Activated T-cell treated with anti-CD3 and anti-CD28 coated beads, Interleukin-2, amount 50 U/mL, for 24 hours (primary cell): ENCODE measurements at places on chromosomes 3 and 15.
A peak's percentile ranks its signal among the peaks of the same experiment; 100 is the strongest.

DNA sequence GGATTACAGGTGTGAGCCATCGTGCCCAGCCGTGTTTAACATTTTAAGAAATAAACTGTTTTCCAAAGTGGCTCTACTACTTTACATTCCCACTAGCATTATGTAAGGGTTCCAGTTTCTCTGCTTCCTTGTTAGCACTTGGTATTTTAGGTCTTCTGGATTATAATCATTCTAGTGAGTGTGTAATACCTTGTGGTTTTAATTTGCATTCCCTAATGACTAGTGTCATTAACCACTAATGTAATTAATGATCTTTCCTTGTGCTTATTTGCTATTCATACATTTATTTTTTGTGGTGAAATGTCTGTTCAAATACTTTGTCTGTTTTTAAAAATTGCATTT lies 30.7 kb downstream of the ARIH2 start:
- no peak for DNase-seq

GRCh38 chr15:100939791-100940190 lies 20.6 kb downstream of the LRRK1 start:
- DNase-seq, result no peak

DNA sequence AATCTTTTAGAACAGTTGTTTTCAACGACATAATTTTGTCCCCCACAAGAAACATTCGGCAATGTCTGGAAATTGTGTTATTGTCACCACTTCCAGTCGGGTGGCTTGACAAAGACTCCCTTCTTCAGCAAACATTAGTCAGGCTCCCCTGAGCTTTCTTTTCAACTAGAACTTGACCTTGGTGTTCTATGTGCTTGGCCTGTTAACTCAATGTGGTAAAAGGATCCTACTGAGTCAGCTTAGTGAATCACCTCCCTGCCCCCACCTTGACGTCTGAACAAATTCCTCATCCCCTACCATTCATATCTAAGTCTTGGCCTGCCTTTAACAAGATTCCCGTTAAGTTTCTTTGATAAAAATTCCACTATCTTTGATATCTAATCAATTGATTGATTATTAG lies 465.0 kb upstream of the ROBO1 start:
- DNase-seq, result no peak

GRCh38 chr3:113771993-113772392 lies 25.2 kb downstream of the ATP6V1A start:
- no peak for DNase-seq

DNA sequence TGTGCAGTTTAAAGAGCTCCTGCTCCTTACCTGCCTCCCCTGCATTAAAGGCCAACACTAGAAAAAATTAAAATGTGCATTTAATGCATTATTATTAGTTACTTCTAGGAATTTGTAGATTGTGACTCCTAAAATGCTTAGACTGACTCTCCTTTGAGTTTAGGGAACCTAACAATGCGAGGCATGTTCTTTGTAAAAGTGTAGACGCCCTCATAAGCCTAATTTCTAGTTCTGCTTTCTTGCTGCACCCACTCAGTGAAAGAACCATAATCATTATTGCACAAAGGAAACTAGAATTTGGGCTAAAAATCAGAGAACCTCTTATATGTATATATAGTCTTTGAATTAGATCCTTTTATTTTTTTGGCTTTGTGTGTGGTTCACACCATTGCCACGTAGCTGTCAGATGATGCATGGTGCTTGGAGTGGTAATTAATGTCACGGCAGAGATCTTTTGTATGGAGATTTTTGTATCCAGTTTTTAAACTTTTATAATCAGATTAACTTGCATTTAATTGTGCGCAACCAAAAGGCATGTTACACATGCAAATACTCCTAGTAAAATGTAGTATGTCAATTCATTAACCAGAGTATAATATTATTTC lies 710 bp downstream of the ABHD10 start:
- no peak for DNase-seq

DNA sequence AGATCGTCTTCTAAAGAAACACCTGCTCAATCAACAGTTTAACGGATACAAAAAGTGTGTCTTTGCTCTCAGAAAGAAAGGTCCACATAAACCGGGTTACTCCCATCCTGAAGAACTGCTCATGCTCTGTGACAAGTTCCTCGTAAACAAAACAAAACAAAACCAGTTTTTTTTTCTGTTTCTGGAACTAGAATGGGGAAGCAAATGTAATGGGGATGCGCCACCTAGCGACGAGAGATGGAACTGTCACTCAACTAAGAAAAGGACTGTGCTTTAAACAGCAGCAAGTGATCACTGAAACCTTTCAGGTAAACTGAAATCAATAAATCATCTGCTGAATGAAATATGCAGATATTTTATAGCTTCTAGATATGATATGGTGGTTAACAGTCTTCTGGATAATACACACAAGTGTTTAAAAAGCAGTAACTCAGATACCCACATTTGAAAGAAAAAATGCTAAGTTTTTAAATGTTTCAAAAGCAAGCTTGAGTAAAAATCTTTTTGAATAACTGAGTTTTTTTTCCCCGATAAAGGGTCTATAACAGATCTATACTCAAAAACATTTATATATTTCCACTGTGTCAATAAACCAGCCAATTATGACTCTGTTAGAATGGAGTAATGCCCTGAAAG lies 10.9 kb downstream of the TM2D3 start:
- DNase-seq, result peak; percentile 73

DNA sequence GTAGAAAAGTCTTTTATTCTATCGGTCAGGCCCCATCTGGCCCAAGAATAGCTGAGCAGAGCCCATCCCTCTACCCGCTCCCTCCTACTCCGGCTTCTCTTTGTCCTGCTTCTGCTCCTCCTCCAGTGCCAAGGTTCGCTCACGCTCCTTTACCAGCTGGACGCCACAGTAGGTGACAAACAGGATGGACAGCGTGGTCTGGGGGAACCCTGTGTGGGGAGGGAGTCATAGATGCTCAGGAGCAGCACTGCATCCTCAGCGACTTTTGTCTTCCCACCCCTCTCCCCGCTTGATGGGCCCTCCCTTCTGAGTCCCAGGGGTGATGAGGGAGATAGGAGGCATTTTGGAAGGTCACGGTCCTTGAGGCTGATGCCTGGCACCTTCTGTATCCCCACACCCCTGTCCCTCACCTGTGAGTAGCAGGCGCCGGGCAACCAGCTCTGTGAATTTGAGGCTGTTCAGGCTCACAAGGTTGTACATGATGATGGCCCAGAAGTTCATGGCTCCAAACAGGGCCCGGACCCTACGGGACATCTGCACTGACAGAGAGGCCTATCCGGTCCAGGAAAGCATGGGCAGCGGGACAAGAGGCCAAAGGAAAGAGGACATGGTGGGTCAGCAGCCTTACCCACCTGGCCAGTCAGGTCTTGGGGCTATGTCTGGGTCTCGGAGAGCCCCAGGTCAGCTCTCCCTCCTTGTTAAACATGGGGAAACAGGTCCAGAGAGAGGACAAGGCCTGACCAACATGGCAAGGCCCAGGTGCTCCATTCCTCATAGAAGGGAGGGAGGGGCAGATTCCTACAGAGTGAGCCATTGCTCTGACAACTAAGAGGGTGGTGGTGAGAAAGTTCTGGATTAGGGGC lies 7.6 kb downstream of the KLHL40 start:
- DNase-seq, result no peak

GRCh38 chr3:50385754-50386153 lies 26.4 kb upstream of the TMEM115 start:
- no peak for DNase-seq

DNA sequence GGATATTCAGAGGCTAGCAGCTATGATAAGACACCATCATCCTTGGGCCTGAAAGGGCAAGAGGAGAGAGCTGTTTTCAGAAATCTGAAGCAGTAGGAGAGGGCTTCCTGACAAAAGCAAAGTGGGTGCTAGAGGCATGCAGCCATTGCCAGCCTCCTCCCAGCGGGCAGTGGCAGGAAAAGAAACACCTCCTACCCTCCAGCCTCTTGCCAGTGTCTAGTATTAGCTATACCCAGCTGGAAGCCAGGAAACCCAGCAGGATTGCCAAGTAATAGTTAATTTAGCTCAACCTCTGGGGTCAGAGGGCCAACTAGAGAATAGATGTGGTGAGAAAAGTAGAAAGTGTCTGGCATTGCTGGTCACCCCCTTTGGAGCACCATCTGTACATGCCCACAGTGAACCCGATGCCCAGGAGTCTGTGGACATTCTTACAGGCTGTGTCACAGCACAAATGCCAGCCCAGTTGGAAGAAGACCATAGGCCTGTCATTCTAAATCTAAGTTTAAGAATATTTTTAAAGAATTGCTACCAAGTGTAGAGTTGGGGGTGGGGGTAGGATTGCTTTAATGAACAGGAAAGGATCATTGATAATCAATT lies 85.3 kb downstream of the HCN4 start:
- DNase-seq, result no peak

- DNase-seq, result no peak
Observed at GRCh38 chr3:42572278-42572677, 9.5 kb downstream of the SEC22C start.

DNA sequence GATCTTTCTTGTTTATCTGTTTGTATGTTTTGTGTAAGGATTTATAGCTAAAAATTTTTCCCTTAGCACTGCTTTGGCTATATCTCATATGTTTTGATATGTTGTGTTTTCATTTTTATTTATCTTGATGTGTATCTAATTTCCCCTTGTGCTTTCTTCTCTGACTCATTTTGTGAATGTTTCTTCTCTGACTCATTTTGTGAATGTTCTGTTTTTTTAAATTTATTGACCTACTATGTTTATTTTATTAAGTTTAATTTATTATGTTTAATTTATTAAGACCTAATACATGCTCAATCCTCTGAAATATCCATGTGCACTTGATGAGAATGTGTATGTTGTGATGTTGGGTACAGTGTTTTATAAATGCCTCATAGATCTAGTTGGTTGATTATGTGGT lies 793.5 kb upstream of the CADM2 start:
- no peak for DNase-seq

GRCh38 chr15:100093211-100094126 lies 248.3 kb downstream of the ADAMTS17 start:
- DNase-seq, result no peak

GRCh38 chr3:134751831-134752230 lies 43.2 kb upstream of the EPHB1 start:
- DNase-seq, result no peak

DNA sequence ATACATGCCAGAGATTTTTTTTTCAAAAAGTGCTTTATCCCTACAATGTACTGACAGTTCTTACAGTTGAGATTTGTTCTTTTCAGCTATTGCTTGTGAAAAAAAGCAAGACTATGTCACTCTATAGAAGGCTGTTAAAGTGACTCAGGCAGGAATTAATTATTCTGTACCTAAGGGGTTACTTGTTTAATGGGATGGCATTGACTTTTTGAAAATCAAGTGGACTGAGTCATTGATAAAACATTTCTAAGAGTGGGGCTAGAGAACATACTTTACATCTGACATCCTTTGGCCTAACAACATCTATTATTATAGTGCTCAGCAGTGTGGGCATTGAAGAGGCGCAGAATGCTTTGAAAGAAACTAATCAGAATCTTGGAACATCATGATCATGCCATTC lies 34.3 kb downstream of the INTS14 start:
- DNase-seq, result no peak

- DNase-seq, result no peak
Observed at GRCh38 chr3:23094412-23094811, 108.7 kb upstream of the UBE2E2 start.

DNA sequence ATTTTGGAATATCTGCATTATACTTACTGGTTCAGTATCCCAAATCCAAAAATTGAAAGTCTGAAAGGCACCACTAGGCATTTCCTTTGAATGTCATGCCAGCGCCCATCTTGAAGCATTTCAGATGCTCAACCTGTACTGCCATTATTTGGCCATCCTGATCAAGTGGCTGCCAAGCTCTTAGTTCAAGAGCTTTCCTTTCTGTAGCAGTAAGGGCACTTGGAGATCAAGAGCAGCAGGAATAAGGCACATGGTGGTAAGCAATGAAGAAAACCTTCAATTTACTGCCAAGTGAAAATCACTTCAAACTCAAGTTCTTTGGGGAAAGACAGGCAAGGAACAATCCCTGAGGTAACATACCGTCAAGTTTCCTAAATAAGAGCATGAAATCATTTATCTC lies 10.0 kb downstream of the RHOA start:
- no peak for DNase-seq

DNA sequence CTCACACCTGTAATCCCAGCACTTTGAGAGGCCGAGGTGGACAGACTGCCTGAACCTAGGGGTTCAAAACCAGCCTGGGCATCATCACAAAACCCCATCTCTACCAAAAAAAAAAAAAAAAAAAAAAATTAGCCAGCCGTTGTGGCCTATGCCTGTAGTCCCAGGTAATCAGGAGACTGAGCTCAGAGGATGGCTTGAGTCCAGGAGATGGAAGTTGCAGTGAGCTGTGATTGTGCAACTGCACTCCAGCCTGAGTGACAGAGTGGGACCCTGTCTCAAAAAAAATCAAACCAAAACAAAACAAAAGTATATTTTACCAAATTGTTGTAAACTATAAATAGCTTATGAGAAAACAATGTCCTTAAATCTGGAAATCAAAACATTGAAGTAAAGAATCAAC lies 34.7 kb upstream of the UBP1 start:
- DNase-seq, result no peak

GRCh38 chr3:99396651-99397275 lies 241.6 kb upstream of the COL8A1 start:
- no peak for DNase-seq

GRCh38 chr3:16430717-16431630 lies 82.5 kb downstream of the RFTN1 start:
- DNase-seq, result no peak

DNA sequence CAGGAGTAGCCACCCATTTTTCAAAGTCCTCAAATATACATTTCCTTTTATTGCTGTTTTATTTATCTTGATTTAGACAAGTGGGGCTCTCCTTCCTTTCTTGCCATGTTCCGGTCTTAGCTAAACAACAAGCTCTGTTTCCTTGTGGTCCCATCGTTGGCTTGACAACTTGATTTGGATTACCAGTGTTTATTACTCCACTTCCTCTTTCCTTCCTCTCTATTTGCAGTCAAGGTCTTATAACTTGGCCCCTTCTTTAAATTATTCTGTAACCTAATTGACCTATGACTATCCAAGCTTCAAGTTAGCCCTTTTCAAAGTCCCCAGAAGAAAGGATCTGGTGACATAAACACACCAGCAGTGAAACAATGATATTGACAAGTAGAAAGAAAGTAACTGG lies 130.6 kb upstream of the STT3B start:
- DNase-seq, result no peak

DNA sequence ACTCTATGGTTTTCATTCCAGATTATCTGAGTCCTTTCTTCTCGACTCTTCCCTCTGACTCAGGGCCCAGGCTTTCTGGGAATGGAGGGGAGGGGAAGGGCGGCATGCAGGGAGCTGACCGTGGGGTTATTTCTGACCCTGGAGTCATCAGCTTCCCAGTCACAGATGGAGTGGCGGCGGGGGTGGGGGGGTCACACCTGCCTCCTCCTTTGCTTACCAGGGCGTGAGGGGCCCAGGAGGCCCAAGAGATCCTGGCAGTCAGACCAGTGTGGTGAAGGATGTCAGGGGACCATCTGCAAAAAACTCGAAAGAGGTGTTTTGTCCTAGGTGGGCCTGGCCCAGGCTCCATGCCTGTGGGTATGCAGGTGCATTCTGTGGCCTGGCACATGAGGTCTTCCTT lies 996 bp upstream of the XIRP1 start:
- DNase-seq, result no peak

- DNase-seq, result no peak
Observed at GRCh38 chr15:88476635-88477060, 9.1 kb downstream of the MRPS11 start.

- no peak for DNase-seq
Observed at GRCh38 chr3:38992117-38992760, 59.5 kb downstream of the SCN11A start.
